ENCODE measurements at places on chromosomes 2 and 18. TPM values are rescaled to one million over a fixed set of nuclear protein-coding genes. Genes with fewer than 3 reads are reported as not detected.

The CFC1 gene
- not detected for total RNA-seq

The SIX3 gene
- total RNA-seq: not detected

The DYSF gene
- total RNA-seq: under 0.01 TPM

The RAD51AP2 gene
- total RNA-seq: not detected

The KLHL30 gene
- total RNA-seq: not detected
